ENCODE measurements at places on chromosomes 4 and X.

GRCh38 chrX:15524417-15524816 lies 23.8 kb downstream of the BMX start:
- no peak for DNase-seq

DNA sequence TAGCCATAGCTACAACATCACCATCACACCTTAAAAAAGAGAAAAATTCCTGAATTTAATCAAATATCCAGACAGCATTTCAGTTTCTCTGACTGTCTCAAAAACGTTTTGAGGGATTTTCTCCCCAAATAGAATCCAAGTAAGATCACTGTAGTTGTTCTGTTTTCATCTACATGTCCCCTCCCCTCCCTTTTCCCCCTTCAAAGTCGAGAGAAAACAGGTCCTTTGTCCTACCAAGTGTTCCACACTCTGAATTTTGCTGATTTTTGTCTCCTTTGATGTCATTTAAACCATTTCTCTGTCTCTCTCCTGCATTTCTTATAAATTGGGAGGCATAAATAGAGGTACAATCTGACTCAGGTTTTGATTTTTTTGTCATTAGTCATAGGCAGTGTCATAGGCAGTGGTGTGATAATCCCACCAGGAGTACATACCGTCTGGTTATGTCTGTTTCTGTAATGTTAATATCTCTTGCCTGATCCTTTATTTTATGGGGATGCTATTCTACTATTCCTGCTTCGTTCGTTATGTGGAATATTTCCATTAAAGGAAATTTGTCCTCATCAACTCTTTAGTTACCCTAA lies 348.6 kb downstream of the PTTG2 start:
- no peak for DNase-seq

GRCh38 chr4:86870442-86871069 lies 21.4 kb upstream of the SLC10A6 start:
- DNase-seq: no peak

- no peak for DNase-seq
Measured at GRCh38 chrX:96791559-96791958, 92.1 kb upstream of the RPA4 start.

DNA sequence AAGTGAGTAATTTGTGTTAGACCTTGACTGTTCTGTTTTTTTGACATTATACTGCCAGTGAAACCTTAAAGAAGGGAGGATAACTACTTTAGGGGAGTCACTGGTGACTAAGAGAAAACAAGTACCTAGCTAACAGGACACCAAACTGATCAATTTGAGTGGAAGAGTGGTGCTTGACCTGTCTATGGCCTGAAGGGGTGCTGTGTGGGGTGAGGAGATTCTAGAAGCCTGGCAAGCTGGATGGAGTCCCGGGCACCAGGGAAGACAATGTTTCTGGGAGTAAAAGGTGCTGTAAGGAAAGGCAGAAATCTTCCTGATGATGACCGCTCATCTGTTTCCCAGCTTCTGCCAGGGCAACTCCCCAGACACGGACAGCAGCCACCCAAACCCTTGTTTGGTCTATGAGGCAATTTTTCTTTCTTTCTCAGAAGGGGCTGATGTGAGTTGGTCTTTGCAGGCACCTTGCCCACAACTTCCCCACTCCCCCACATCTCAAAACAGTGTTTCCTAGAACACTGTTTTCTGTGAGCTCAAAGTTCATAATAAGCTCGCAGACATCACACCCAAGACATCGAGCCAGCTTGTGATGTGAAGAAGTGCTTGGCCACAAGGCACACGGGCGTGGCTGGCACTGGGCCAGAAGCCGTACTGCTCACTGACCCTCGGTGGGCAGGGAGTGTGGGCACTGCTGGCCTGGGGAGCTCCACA lies 4.6 kb downstream of the TXK start:
- DNase-seq: no peak

DNA sequence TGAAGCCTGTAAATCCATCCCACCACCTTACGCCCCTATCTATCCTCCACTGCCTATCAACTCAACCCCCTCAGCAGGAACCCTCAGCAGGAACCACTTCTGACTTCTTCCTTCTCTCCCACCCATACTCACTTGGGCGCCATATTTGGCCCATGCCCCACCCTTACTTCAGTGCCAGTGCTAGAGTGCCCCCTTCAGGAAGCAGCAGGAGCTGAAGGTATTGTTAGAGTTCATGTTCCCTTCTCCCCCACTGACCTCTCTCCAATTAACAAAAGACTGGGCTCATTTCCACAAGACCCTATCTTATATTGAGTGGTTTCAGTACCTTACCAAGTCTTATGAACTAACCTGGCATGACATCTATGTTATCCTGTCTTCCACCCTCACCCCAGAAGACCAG lies 363.1 kb upstream of the SLIT2 start:
- no peak for DNase-seq

- no peak for DNase-seq
Measured at GRCh38 chrX:78548012-78548411, 111.1 kb downstream of the RTL3 start.

DNA sequence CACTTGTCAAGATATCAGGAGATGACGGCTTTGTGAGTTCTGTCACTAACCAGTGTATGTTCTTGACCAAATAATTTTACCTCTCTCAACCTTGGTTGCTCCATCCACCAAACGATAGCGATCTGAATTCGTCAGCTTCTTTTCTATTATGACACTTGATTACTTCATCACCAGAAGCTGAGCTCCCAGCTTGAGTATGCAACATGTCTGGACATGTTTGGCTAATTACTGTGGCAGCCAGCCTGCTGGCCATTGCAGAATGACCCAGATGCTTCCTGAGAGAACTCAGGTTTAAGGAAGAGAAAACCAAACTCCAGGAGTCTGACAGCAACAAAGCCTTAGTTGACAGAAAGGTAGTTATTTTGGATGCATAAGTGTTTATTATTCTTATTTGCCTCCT lies 46.4 kb upstream of the PARM1 start:
- no peak for DNase-seq

- DNase-seq: no peak
Measured at GRCh38 chr4:182177166-182177565, 66.0 kb upstream of the TENM3 start.

DNA sequence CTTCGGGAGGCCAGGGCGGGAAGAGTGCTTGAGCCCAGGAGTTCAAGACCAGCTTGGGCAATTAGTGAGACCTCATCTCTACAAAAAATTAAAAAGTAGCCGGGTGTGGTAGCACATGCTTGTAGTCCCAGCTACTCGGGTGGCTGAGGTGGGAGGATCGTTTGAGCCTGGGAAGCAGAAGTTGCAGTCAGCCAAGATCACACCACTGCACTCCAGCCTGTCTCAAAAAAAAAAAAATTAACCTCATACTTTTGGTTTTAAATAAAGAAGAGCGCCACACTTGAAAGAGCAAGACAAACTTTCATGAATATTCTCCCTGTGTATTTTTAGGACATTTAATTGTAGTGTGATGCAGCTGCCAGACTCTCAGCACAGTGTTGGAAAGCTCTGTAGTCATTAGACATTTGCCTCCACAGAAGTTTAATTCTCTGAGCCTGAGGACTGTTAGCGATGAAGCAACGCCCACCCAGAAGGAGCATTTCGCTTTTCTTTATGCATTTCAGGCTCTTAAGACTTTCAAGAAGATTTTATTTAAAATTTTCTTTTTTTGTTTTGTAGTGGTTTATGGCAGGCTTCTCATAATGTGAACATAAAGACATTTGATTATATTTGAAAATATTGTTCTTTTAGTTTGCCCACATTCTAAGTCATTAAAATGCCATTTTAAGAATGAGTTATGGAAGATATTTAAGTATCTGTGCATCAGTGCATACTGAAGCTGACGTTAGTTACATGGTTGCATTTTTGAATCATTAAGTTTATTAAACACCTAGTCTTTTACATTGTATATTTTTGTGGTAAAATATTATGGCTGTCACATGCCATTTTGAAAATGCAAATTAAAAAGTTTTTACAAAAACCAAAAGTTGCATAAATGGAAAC lies 45.8 kb downstream of the DCLK2 start:
- no peak for DNase-seq

- no peak for DNase-seq
Measured at GRCh38 chrX:43949669-43950068, 23.5 kb downstream of the NDP start.

DNA sequence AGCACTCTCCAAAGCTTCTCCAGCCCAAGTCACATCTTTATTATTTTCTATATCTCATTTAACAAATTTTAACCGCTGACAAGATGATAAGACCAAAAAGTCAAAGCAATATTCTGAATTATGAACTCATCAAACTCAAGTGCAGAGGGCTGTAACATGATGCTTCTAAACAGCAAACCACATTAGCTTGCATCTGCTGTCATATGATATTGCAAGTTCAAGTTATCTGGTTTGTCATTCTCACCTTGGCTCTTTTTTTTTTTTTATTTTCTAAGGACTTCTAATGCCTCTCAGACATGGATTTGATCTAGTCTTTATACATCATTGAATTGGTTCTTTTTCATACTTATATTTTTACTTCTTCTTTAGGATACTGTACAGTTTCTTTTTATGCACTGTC lies 93.4 kb downstream of the SLC10A7 start:
- no peak for DNase-seq

- DNase-seq: no peak
Measured at GRCh38 chrX:107849747-107850421, 24.2 kb downstream of the MID2 start.

GRCh38 chr4:47798165-47798564 lies 39.7 kb downstream of the CORIN start:
- no peak for DNase-seq

Measured in GOT3 (cell line).